ENCODE measurements at places on chromosomes 12 and 14.

DNA sequence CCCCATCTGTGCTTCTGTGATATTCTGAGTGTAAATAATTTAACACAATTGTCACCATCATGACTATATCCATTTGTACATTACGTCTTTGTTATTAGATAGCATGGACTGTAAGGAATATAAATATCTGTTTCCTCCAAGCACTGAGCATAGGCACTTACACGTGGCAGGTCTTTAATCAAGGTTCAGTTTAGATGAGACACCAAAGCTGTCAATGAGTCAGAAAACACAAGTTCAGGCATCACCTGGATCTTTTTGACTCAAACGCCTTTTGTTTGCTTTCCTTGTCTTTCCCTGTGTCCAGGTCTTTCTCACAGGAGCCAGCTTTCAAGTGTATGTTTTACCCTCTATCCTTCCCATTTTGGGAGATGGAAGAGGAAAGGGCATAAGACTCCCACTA, 163.2 kb upstream of the CCDC198 start:
- no peak for DNase-seq

DNA sequence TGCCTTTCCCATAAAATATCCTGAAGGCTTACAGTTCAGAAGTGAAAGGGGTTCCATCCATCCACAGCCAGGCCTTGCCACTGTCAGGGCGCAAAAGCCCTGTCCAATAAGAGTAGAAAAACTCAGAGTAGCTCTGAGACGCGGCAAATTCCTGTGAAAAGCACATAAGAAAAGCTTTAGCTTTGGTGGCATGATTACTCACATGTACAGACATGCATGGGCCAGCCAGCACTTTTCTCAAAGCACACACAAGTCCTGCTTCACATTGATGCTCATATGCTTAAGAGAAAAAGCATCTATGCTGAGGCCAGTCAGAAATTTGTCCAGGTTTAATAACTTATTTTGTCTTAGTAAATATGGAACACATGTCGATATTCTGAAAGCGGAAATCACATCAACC, 25.5 kb downstream of the CLEC1A start:
- no peak for DNase-seq

DNA sequence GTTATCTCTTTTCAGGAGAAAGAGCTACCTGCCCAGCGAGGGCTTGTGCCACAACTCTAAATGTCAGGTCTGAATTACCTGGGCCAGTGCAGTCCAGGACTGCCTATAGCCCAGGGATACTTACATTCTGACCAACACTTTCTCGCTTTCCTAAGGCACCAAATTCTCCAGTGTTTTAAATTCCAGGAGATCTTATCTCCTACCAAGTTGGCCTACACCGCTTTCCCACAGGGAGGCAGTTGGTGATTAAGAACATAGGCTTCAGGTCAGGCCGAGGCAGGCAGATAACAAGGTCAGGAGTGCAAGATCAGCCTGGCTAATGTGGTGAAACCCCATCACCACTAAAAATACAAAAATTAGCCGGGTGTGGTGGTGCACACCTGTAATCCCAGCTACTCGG, 41.1 kb downstream of the RPS29 start:
- DNase-seq: no peak

GRCh38 chr12:43976027-43976426, 140.1 kb downstream of the TMEM117 start:
- no peak for DNase-seq

- peak; percentile 92 for DNase-seq
Observed at GRCh38 chr12:124940393-124941169, 26.1 kb upstream of the UBC start.

- DNase-seq: peak; percentile 12
Observed at GRCh38 chr14:71621980-71622605, 310.1 kb upstream of the RGS6 start.

GRCh38 chr14:84108746-84109457, 1421.0 kb upstream of the FLRT2 start:
- DNase-seq: peak; percentile 68

DNA sequence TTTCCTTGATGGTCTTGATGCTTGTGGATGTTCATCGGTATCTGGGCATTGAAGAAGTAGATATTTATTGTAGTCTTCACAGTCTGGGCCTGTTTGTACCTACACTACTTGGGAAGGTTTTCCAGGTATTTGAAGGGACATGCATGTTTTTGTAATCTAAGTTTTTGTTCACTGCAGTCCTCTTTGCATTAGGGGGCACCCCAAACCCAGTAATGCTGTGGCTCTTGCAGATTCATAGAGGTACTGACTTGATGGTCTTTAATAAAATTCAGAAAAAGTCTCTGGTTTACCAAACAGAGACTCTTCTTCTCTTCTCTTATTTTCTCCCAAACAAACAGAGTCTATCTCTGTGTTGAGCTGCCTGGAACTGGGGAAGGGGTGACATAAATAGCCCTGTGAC, 150.9 kb upstream of the SLC16A7 start:
- DNase-seq: peak; percentile 47

GRCh38 chr14:59090572-59090971, 97.9 kb upstream of the DAAM1 start:
- DNase-seq: no peak

- peak; percentile 40 for DNase-seq
Observed at GRCh38 chr12:71011261-71011660, 90.7 kb upstream of the PTPRR start.

DNA sequence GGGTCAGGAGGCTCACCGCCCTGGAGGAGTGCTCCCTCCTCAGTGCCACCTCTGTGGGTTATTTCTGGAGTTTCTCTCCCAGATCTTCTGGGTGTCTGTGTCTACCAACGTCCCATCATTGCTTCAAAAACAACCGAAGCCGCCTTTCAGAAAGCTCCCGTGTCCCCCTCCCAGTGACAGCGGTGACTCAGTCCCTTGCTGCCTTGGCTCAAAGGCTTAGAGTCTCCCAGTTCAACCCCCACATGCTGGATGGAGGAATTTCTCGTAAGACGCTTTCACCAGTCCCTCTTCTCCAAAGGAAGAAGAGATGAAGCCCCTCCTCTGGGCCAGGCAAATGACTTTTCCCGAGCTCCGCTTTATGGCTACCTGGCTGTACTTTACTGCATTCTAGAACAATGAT, 146.6 kb downstream of the RBM19 start:
- no peak for DNase-seq

GRCh38 chr12:26642361-26642760, 190.6 kb downstream of the ITPR2 start:
- no peak for DNase-seq
